ENCODE measurements at places on chromosomes 1 and 21. TPM values are rescaled to one million over a fixed set of nuclear protein-coding genes. Genes with fewer than 3 reads are reported as not detected.
A peak's percentile ranks its signal among the peaks of the same experiment; 100 is the strongest.

The TSPAN1 gene
- total RNA-seq, result 1,136 TPM

The CFHR2 gene
- total RNA-seq, result not detected

GRCh38 chr1:111471012-111471411, 2.8 kb upstream of the C1orf162 start:
- peak overlapping the region; percentile 31 for H3K27ac ChIP-seq
- no peaks in the 10 kb centered on the region for H3K4me1 ChIP-seq
- no peaks in the 10 kb centered on the region for H3K36me3 ChIP-seq

GRCh38 chr1:19432943-19433718, 52.2 kb downstream of the CAPZB start:
- peaks cover 24% of the 10 kb centered on the region for H3K4me1 ChIP-seq
- H3K27ac ChIP-seq, result peak overlapping the region; percentile 23
- H3K27me3 ChIP-seq, result no peaks in the 10 kb centered on the region

DNA sequence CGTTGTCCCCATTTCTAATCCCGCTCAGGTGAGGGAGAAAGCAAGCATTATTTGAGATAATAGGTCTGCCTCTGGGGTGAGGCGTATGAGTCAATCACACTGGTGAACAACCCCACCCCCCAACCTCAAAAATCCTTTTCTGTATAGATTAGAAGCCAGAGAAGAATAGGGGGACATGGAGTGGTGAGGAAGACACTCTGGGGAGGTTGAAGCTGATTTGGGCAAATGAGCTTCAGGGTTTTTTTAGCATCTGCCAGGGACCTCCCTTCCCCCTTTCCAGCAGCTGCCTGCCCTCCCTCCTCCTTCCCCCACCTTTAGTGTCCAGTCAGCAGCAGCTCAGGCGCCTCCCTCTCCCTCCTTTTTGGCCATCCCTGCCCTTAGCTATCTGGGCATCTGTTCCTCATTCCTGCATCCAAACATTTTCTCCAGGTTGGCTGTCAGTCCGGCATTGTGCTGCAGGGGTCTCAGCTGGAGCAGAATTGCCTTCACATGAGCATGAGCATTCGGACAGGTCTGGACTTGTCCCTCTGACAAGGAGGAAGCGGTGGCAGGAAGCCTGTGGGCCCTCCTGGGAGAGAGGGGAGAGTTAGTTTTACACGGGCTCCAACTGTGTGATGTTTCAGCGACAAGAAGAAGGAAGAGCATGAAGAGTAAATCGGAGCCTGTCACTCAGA, 30.8 kb upstream of the PTGFRN start:
- H3K27me3 ChIP-seq, result no peaks in the 10 kb centered on the region
- no peak overlapping the region for H3K4me3 ChIP-seq
- no peak overlapping the region for H3K27ac ChIP-seq
- no peak for DNase-seq
- no peaks in the 10 kb centered on the region for H3K36me3 ChIP-seq

DNA sequence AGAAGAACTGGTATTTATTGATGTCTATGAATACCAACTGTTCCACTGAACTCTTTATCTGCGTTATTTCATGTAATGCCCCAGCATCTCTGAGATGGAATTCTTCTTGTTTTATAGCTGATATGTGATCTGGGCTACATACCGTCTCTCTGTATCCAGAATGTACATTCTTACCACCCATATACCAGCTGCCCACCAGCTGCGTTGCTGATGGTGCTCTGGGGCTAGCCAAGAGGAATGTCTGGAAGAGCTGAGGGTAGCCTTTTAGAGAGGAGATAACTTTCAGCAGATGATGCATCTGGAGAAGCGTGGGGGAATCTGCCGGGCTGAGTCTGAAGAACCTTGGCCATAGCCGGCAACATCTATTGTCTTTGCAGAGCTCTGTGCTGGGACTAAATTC, 137.5 kb downstream of the RYR2 start:
- H3K27ac ChIP-seq, result no peak overlapping the region
- DNase-seq, result no peak
- H3K27me3 ChIP-seq, result no peaks in the 10 kb centered on the region
- no peak overlapping the region for H3K4me3 ChIP-seq
- no peaks in the 10 kb centered on the region for H3K36me3 ChIP-seq
- no peaks in the 10 kb centered on the region for H3K4me1 ChIP-seq

DNA sequence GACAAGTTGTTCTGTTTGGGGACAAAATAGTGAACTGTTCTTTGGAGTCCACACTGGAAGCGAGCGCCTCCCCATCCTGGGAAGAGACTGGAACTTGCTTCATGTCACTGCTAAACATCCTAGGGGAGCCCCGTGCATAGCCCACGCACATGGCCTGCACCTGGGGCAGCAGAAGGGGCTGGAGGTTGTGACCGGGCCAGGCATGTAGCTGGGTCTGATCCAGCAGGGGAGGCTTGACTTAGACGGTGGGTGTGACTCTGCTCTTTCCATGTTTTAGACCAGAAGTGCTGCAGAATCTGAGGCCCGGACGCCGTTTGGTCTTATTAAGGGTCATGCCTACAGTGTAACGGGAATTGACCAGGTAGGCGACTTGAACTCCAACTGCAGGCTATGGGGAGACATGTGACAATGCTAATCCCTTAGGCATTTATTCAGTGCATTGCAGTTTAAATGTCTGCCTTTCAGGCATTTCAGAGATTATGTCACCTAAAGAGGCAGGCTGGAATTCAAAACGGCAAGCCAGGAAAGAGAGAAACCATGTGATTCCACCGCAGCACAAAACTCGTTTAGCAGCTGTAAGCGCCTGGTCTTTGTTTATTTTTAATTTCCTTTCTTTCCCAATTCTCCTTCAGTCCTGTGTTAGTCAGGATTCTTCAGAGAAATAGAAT, 21.8 kb downstream of the CAPN9 start:
- no peaks in the 10 kb centered on the region for H3K36me3 ChIP-seq
- H3K4me3 ChIP-seq, result no peak overlapping the region
- no peak for DNase-seq

DNA sequence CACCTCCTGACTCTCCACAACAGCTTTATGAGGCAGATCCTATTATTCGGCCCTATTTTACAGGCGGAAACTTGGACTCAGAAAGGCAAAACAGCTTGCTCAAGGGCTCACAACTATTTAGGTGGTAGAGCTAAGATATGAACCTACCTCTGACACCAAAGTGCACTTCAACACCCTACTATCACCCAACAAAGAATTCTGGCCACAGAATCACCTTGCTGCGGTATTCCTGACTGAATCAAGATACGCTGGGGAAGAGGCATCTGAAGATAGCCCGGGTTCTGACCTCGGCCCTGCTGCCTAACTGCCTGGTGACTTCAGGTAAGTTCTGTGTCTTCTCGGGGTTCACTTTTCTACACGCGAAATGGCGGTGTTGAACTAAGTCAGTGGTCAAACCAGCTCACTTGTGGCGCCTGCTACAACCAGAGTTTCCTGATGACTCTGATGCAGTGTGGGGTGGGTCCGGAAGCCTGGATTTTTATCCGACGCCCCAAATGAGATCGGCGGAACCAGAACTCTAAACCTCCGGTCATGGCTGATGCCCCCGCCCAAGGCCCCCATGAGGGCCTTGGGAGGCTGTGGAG, 608 bp downstream of the PEF1 start:
- H3K4me1 ChIP-seq, result peaks cover 10% of the 10 kb centered on the region
- no peak for DNase-seq
- H3K27me3 ChIP-seq, result no peaks in the 10 kb centered on the region
- peak overlapping the region; percentile 96 for H3K4me3 ChIP-seq
- no peaks in the 10 kb centered on the region for H3K36me3 ChIP-seq

DNA sequence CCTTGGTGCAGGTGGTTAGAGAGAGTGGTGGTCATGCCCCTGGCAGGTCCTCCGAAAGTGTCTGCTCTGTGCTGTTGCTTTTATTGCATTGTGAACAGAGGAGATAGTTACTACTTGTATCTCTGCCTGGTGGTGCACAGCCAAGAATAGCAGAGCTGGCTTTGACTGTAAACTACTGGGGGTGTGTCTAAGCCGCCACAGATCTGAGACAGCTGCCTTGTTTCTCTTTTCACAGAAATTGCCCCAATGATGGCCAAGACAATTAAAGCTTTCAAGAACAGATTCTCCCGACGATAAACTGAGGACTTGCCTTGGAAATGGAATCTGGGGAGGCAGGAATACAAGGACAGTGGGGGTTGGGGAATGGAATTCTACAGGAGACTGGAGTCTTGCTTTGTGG, 16.0 kb downstream of the ELOA start:
- H3K36me3 ChIP-seq, result peaks cover 20% of the 10 kb centered on the region
- H3K27me3 ChIP-seq, result no peaks in the 10 kb centered on the region
- H3K4me1 ChIP-seq, result no peaks in the 10 kb centered on the region
- H3K4me3 ChIP-seq, result no peak overlapping the region

- no peak overlapping the region for H3K27ac ChIP-seq
- no peak overlapping the region for H3K4me3 ChIP-seq
- no peak for DNase-seq
Measured at GRCh38 chr1:200198236-200198635, 170.7 kb downstream of the NR5A2 start.

- H3K36me3 ChIP-seq, result no peaks in the 10 kb centered on the region
- no peak overlapping the region for H3K4me3 ChIP-seq
- no peak for DNase-seq
- H3K4me1 ChIP-seq, result no peaks in the 10 kb centered on the region
- no peaks in the 10 kb centered on the region for H3K27me3 ChIP-seq
- H3K27ac ChIP-seq, result no peak overlapping the region
Measured at GRCh38 chr1:199310708-199311107, 671.9 kb downstream of the PTPRC start.
